Glutamatergic neuron (in vitro differentiated cells): ENCODE measurements at places on chromosomes 3 and 15. TPM values are rescaled to one million over a fixed set of nuclear protein-coding genes. Genes with fewer than 3 reads are reported as not detected.

The MYLK gene
- total RNA-seq: 4.3 TPM

The SCAMP5 gene
- 164 TPM for total RNA-seq

- no peak for DNase-seq
Observed at GRCh38 chr3:129777806-129778205, 115.7 kb downstream of the TMCC1 start.

- peak; percentile 49 for DNase-seq
Observed at GRCh38 chr3:49173792-49174170, 2.4 kb downstream of the KLHDC8B start.

The GALNT15 gene
- 0.39 TPM for total RNA-seq

DNA sequence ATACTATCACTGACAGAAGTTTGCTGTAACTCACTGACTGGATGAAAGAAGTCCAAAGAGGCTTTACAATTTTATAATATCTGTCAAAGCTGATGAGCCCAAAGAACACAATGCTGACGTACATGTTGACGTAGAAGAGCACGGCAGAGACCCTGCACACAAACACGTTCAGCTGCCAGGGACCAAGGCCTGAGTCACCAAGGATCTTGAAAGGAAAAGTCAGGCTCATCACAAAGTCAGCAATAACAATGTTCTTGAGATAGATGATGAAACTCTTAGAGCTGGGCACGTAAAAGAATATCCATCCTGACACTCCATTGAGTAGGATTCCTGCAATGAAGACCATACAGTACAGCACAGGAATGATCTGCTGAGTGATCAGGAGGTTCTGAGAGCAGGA, 10.9 kb upstream of the GPR171 start:
- no peak for DNase-seq

DNA sequence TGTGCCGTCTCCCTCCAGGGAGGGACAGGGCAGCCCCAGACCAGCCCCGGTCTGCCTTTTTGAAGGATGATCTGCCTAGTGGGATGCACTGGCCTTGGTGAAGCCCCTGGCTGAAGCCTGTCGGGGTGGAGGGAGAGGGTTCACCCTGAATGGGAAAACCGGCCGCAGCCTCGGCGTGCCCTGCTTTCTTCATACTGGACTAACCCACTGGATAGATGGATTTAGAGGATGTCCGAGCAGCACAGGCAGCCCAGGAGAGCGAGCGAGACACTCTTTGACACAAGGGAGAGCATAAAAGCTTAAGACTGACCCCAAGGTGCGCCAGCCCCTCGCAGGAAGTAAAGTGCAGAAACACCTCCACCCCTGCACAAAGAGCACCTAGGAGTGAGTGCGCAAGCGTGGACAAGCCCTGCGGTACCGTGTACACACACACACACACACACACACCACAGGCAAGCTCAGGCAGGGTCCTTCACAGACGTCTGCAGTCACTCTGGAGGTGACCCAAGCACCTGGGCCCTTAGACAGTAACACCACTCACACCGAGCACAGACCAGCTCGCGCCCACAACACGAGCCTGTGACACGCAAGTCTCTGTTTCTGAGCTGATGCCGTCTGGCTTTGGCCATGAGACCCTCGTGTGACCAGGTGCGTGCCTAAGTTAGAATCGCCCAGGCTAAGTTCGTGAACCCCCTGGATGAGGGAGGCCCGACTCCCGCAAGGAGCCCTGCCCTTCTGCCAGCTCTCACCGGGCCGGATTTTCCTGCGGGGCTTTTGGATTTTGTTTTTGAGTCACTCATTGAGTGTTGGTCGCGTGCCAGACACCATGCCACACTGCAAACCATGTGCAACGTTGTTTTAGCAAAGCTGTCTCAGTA, 11.3 kb downstream of the SEMA4B start:
- DNase-seq: no peak

DNA sequence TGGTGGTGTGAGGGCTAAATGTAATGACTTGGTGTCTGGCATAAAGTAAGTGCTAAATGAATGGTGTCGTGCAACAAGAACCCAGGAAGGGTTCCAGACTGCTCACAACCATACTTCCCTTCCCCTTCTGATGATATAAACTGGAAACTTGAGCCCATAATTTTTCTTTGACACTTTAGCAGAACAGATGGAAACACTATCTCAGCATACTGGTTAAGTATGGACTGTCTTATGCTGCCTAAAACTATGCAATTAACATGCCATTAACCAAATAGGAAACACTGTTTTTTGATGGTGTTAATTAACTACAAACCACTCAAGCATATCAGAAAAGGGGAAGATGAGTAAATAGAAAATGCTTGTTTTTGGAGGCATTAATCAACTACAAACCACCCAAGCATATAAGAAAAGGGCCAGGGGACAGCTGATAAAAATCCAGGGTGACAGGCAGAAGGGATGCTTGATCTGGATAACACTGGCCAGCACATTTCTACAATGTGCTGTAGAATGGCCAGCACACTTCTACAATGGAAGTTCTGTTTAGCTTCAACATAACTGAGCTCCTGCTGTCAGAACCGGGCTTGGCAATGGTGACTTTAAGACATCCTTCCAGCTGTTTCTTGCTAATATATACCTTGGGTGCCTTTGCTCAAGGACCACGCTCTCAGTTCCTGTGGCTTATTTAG, 85.5 kb upstream of the FAM3D start:
- no peak for DNase-seq

- peak; percentile 85 for DNase-seq
Observed at GRCh38 chr3:112086076-112086854, at the start of gene C3orf52. Gene C3orf52, plus strand, starts transcription at chr3:112086389. Its CDS starts 19 bp downstream, at chr3:112086408.

The PIF1 gene
- total RNA-seq: 8.6 TPM

DNA sequence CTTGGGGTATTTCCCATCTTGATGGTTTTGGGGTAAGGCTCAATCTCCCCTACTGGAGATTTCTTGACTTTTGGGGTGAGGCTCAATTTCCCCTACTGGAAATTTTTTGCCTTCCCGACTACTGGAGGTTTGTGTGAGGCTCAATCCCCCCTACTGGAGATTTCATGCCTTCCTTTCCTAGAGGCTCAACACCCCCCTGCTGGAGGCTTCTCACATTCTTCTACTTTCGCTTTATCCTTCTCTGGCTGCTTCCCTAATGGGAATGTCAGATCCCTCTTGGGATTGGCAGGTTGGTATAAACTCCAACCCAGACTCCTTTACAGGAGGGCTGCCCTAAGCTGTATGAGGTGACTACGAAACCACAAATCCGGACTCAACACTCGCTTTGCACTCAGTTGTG, 49.2 kb downstream of the KATNBL1 start:
- no peak for DNase-seq

DNA sequence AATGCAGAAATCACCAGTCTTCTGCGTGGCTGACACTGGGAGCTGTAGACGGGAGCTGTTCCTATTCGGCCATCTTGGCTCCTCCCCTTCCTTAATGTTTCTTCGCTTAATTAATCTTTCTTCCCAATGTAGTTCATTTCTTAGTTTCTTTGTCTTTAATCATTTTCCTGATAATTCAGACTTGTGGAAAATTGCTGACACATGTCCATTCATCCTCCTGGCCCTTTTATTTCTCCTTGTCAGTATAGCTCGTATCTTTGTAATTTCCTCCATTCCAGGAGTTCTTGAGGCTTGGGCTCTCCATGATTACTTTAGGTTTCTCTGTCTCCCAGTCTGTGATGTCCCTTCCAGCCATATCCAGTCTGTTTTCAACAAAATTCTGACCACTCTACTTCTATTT, 98.7 kb downstream of the UBE2E2 start:
- DNase-seq: no peak

The CMTM7 gene
- total RNA-seq: 95.5 TPM

The MESD gene
- 21.9 TPM for total RNA-seq

The ZPLD1 gene
- not detected for total RNA-seq

DNA sequence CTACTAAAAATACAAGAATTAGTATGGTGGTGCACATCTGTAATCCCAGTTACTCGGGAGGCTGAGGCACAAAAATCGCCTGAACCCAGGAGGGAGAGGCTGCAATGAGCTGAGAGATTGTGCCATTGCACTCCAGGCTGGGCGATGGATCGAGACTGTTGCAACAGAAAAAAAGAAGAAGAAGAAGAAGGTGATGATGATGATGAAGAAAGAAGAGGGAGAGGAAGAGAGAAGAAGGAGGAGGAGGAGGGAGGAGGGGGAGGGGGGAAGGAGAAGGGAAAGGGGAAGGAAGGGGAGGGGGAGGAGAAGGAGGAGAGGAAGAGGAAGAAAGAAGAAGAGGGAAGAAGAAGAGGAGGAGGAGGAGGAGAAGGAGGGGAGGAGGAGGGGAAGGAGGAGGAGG, 33.2 kb upstream of the ZNF710 start:
- no peak for DNase-seq

The HCLS1 gene
- total RNA-seq: not detected

The SOX14 gene
- total RNA-seq: not detected

GRCh38 chr15:36691579-36692357, 112.3 kb downstream of the CDIN1 start:
- DNase-seq: no peak

- peak; percentile 82 for DNase-seq
Observed at GRCh38 chr3:179260949-179261765, 10.2 kb upstream of the KCNMB3 start.

The CSPG4 gene
- total RNA-seq: 1.1 TPM

GRCh38 chr3:125062904-125063618, 7.3 kb upstream of the HEG1 start:
- no peak for DNase-seq

The PTPRG gene
- 52.1 TPM for total RNA-seq

GRCh38 chr3:114847564-114847963, 299.5 kb downstream of the ZBTB20 start:
- no peak for DNase-seq

The REC114 gene
- not detected for total RNA-seq

DNA sequence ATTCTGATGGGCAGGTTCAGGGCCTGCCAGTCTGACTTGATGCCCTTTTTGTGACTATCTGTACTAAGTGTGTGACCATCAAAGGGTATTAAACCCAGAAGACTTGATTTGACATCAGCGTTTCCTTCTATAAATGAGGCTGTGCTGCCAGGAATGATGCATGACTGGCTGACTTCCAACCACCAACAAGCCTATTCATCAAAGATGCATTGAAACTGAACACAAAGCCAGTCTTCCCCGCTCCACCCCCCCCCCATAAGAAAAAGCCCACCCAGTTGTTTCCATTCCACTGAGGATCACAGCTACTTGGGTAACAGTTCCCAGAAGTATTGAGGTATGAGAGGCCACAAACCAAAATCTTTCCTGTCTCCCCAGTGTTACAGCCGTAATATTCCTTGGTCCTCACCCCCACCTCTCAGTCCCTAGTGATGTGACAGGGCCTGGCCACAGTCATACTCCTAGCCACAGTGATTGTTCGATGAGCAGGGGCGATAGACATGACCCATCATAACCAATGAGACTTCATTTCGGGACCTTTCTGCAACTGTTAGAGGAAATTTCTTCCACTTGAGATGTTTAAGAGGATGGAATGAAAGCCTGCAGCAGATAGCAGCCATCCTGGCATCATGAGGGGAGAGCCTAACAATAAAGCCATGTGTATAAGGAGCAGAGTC, 22.6 kb downstream of the SH3BP5 start:
- no peak for DNase-seq

GRCh38 chr3:176737480-176738110, 459.7 kb downstream of the TBL1XR1 start:
- no peak for DNase-seq

The LCTL gene
- total RNA-seq: not detected

GRCh38 chr3:28556195-28556594, 207.6 kb upstream of the AZI2 start:
- no peak for DNase-seq
